ENCODE measurements at places on chromosomes 16 and 17. TPM values are rescaled to one million over a fixed set of nuclear protein-coding genes. Genes with fewer than 3 reads are reported as not detected.

DNA sequence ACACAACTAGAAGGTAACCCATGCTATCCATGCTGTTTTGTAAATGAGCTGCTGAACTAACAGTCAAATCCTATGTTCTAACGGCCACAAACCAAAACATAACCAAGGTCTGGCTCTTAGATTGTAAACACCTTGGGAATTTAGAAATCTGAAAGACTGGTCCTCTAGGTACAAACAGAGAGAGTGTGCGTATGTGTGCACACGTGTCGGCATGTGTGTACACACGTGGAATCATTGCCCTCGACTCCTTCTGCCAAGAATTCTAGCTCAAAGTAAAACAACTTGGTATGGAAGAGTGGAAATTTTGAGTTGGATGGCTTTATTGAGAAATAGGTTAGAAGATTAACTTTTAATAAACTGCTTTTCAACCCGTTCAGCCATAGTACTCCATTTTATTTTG, 18.1 kb upstream of the GHDC start:
- H3K36me3 ChIP-seq: peaks cover 19% of the 10 kb centered on the region
- H3K27ac ChIP-seq: no peak overlapping the region
- no peaks in the 10 kb centered on the region for H3K27me3 ChIP-seq
- DNase-seq: no peak

DNA sequence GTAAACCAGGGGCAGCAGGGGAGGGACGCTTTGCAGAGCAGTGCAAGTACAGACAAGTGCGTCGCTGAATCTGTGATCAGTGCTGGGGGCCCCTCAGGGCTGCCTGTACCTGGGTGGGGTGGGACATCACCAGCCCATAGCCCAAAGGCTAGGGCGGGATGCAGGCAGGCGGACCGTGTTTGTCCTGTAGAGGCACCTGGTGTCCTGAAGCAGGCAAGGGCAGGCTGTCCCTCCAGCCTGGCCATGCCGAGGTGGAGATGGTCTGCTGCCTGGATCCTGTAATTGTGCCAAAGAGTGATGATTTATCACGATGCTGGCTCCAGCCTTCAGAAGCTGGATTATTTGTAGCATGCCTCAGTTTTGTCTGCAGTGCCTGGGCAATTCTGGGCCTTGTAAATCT, 137.9 kb upstream of the GSE1 start:
- H3K4me3 ChIP-seq: no peak overlapping the region
- peaks cover 22% of the 10 kb centered on the region for H3K4me1 ChIP-seq
- H3K27me3 ChIP-seq: peaks cover 13% of the 10 kb centered on the region
- DNase-seq: no peak

DNA sequence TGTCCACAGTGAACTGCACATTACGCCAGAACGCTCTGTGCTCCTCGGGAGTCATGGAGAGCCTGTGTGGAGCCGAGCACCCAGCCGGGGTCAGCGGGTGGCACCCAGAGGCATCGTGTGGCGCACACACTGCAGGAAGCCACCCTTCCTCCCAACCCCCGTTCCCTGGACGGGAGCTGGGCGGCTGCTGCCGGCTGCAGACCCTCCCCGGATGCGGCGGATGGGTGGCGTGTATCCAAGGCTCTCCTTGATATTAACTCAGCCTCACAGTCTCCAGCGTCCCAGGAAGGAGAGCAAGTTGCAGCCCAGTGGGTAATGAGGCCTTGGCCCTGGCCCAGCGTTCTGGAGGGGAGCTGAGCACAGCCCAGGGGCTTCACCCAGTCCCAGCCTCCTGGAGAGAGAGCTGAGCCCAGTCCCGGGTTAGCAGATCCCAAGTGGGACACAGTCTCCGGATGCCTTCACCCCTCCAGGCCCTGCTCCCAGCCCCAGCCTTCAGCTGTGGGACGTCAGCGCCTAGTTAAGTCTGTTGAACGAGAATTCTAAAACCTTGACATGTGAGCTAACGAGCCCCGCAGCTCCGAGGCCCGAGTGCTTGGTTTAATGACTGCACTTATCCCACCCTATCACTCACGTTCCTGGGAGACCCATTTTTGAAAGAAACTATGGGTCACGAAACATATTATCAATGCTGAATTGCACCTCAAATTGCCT, 86.6 kb downstream of the TBC1D16 start:
- H3K4me1 ChIP-seq: peaks cover 26% of the 10 kb centered on the region
- peaks cover 20% of the 10 kb centered on the region for H3K36me3 ChIP-seq
- H3K4me3 ChIP-seq: no peak overlapping the region

GRCh38 chr17:56521414-56522141, 71.9 kb upstream of the NOG start:
- no peak for DNase-seq
- H3K27me3 ChIP-seq: peaks cover 5% of the 10 kb centered on the region
- no peak overlapping the region for H3K4me3 ChIP-seq
- H3K36me3 ChIP-seq: no peaks in the 10 kb centered on the region
- no peak overlapping the region for H3K27ac ChIP-seq

GRCh38 chr17:32388613-32389459, 38.9 kb downstream of the ZNF207 start:
- peaks cover 47% of the 10 kb centered on the region for H3K4me1 ChIP-seq
- DNase-seq: peak; percentile 20
- H3K36me3 ChIP-seq: no peaks in the 10 kb centered on the region

GRCh38 chr17:78432226-78433012, 54.0 kb downstream of the PGS1 start:
- peaks cover 8% of the 10 kb centered on the region for H3K27me3 ChIP-seq
- H3K4me1 ChIP-seq: peaks cover 32% of the 10 kb centered on the region

GRCh38 chr17:57384219-57384618, 127.9 kb downstream of the MSI2 start:
- H3K4me1 ChIP-seq: no peaks in the 10 kb centered on the region
- 0 out of 2 replicates have a peak, but pooled peaks cover 1% of the 10 kb centered on the region for H3K36me3 ChIP-seq
- no peak overlapping the region for H3K4me3 ChIP-seq

DNA sequence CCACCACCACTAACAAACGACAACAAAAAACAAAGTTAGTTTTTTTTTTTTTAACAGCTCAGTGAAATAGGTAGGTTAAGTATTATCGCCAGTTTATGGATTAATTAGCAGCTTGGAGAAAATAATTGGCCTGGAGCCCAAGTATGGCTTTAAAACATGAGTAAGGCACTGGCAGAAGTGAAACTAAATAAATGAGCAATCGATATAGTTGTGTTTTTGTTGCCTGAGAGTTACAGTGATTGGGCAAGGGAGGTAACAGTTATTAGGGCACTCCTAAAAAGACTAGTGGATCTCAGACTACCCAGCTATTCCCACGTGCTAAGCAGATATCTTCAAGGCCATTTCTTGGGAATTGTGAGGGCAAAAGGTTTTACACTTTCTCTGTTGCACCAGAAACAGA, 2.4 kb downstream of the MLKL start:
- H3K27me3 ChIP-seq: no peaks in the 10 kb centered on the region
- H3K36me3 ChIP-seq: no peaks in the 10 kb centered on the region
- no peak overlapping the region for H3K4me3 ChIP-seq
- DNase-seq: no peak
- H3K27ac ChIP-seq: no peak overlapping the region

GRCh38 chr16:11461595-11461990, 116.3 kb downstream of the RMI2 start:
- H3K36me3 ChIP-seq: no peaks in the 10 kb centered on the region
- H3K27ac ChIP-seq: no peak overlapping the region
- peaks cover 5% of the 10 kb centered on the region for H3K4me1 ChIP-seq
- DNase-seq: no peak
- H3K27me3 ChIP-seq: peaks cover 34% of the 10 kb centered on the region

- no peak for DNase-seq
- H3K4me1 ChIP-seq: peaks cover 55% of the 10 kb centered on the region
- no peaks in the 10 kb centered on the region for H3K36me3 ChIP-seq
- no peaks in the 10 kb centered on the region for H3K27me3 ChIP-seq
These were observed 1.5 kb downstream of the TGFB1I1 start for GRCh38 chr16:31473264-31473984.

DNA sequence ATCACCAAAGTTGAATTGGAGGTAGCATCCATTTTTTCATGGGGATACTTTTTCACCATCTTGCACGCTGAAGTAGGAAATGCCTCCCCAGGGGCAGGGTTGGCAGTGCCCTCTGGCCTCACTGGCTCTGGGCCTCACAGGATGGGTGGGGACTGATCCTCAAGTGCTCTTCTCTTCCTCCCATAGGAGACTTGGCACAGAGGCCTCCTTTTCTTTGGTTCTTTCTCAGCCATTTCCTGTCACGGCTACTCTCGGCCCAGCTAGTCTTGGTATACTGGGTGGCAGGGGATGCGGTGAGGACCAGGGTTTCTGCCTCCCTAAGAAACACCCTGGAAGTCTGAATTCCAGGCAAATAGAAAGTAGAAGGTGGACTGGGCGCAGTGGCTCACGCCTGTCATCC, 58.2 kb downstream of the PECAM1 start:
- no peak overlapping the region for H3K27ac ChIP-seq
- H3K36me3 ChIP-seq: no peaks in the 10 kb centered on the region
- H3K4me1 ChIP-seq: peaks cover 50% of the 10 kb centered on the region
- no peaks in the 10 kb centered on the region for H3K27me3 ChIP-seq

DNA sequence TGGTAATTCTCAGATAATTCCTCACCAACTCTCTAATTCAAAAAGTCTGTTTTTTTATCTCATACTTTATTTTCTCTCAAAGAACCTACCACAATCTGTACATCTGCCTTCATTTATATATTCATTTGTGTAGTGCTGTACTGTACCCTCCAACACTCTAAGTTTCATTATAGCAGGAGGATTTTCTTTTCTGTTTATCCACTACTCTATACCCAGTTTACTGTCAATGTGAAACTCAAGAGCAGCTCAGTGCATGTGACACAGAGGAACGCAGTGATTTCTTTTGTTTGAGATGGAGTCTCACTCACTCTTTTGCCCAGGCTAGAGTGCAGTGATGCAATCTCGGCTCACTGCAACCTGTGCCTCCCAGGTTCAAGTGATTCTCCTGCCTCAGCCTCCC, 117.8 kb downstream of the ADAMTS18 start:
- no peak overlapping the region for H3K27ac ChIP-seq
- H3K4me1 ChIP-seq: no peaks in the 10 kb centered on the region
- H3K36me3 ChIP-seq: no peaks in the 10 kb centered on the region
- DNase-seq: no peak
- no peaks in the 10 kb centered on the region for H3K27me3 ChIP-seq
- H3K4me3 ChIP-seq: no peak overlapping the region

- peaks cover 20% of the 10 kb centered on the region for H3K36me3 ChIP-seq
- no peak overlapping the region for H3K27ac ChIP-seq
- H3K27me3 ChIP-seq: no peaks in the 10 kb centered on the region
- DNase-seq: no peak
- H3K4me3 ChIP-seq: no peak overlapping the region
These were observed 7.9 kb downstream of the TIMM22 start for GRCh38 chr17:1004769-1005295.

DNA sequence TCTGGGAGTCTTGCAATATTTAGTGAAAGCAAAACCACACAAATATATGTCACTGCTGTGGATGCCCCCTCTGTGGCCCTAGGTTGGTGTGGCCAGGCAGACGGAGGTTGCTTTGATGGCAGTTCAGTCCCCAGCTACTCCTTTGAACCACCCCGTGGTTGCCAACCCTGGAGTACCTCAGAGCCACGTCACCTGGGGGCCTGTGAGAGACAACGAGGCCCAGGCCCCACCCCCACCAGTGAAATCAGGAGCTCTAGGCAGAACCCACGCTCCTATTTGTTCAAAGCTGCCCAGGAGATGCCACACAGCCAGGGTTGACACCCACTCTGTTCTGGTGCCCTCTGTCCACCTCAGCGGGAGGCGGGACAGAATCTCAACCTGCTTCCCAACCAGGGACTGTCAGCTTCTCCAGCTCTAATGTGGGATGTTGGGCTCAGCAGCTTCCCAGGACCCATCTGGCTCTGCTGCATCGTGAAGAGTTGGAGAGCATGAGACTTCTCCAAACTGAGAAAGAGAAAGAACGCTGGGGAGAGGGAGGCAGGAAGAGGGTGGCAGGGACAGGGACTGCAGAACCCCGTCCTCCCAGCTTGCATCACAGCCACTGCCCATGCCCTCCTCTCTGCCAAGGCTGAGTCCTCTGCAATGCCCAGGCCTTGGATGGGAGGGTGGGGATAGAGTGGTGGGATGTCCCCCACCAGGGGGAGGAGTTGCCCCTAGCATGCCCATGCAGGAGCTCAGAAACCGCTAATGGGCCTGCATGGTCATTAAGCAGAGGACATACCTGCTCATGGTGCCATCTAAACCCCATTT, 81.8 kb downstream of the C16orf78 start:
- H3K4me1 ChIP-seq: no peaks in the 10 kb centered on the region
- no peak overlapping the region for H3K27ac ChIP-seq
- DNase-seq: no peak
- no peaks in the 10 kb centered on the region for H3K36me3 ChIP-seq

DNA sequence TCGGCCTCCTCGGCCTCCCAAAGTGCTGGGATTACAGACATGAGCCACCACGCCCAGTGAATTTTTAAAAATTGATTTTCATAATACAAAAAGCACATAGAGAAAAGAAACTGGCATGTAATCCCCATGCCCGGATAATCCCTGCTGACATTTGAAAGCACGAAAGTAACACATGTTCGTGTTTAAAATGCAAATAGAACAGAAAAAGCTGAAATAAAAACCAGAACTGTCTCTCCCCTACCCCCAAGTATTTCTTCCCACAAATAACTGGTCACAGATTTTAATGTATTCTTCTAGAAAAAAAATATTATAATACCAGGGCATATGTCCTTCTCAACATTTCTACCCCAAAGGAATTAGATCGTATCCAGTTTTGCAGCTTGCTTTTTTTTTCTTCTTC, 222.9 kb downstream of the SLC39A11 start:
- H3K4me1 ChIP-seq: no peaks in the 10 kb centered on the region
- no peak for DNase-seq
- H3K27me3 ChIP-seq: no peaks in the 10 kb centered on the region
- no peaks in the 10 kb centered on the region for H3K36me3 ChIP-seq
- H3K27ac ChIP-seq: no peak overlapping the region

GRCh38 chr17:61803796-61804195, 59.5 kb downstream of the BRIP1 start:
- no peaks in the 10 kb centered on the region for H3K4me1 ChIP-seq
- no peak for DNase-seq

GRCh38 chr17:1227917-1228780, 42.1 kb upstream of the BHLHA9 start:
- H3K27me3 ChIP-seq: peaks cover 10% of the 10 kb centered on the region
- H3K4me3 ChIP-seq: no peak overlapping the region
- H3K4me1 ChIP-seq: 0 out of 2 replicates have a peak, but pooled peaks cover 6% of the 10 kb centered on the region
- no peak overlapping the region for H3K27ac ChIP-seq
- DNase-seq: no peak

GRCh38 chr16:12775656-12776236, 27.9 kb downstream of the CPPED1 start:
- no peak overlapping the region for H3K4me3 ChIP-seq
- H3K36me3 ChIP-seq: peaks cover 80% of the 10 kb centered on the region
- peaks cover 17% of the 10 kb centered on the region for H3K4me1 ChIP-seq

CORO6 gene
- total RNA-seq: 0.42 TPM

CPHXL2 gene
- total RNA-seq: not detected

SMIM36 gene
- not detected for total RNA-seq

KIF18B gene
- 14.5 TPM for total RNA-seq

PRAC2 gene
- not detected for total RNA-seq

TRIM72 gene
- total RNA-seq: not detected

PIGS gene
- 42.6 TPM for total RNA-seq

WFIKKN2 gene
- total RNA-seq: not detected

FOXN1 gene
- not detected for total RNA-seq

KCNH6 gene
- 0.18 TPM for total RNA-seq
